ENCODE measurements at places on chromosomes 5 and 9.
A peak's percentile ranks its signal among the peaks of the same experiment; 100 is the strongest.

DNA sequence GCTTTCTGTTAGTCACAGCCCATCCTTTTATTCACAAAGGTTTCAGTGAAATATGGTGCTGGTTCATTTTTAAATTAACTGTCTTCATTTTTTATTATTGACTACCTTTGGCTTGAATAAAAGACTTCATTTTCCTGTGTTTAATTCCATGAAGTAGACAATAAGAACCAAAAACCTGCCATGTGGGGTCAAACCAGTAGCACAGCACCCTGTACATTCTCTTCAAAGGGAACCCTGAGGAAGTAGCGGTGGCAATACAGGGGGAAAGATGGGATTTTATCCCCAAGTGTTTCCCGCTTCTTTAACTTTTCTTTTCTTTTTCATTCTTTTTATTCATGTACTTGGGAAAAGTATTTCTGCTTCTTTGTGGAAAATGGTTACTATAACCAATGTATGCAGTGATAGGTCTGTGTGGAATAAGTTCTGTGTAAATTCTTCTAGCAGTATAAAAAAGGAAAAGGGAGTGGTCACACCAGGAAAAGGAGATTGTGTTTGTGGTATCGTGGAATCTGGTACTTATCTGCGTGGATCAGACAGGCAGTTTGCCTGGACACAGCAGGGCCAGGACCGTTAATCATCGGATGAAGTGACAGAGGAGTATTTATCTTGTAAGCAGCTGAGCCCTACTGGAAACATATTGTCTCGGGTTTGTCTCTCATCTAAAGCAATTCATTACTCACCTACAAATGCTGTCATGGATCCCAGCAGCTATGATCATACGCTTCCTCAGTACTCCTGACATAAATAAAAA, 94.2 kb downstream of the PPIC start:
- no peak for DNase-seq

GRCh38 chr9:97761056-97761598, 64.0 kb upstream of the XPA start:
- DNase-seq: no peak

- no peak for DNase-seq
Measured at GRCh38 chr5:103474677-103475076, 87.9 kb downstream of the NUDT12 start.

DNA sequence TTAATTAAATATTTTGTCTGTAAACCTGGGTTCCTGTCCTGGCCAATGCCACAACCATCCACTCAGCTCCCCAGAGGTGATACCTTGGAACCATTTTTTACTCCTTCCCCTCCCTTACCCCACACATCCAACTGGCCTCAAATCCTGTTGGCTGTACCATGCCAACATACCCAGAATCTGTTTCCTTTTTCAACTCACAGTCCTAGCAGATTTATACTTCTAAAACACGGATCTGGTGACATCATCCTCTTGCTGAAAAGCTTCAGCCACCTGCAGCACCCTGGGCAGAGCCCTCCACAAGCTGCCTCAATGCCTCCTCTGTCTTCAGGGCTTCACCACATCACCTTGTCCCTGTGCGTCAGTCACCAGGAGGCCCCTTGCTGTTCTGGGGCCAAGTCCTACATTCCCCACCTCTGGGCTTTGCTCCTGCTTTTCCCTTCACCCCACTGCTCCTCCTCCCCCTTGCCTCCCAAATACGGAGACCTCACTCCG, 14.9 kb downstream of the SEMA6A start:
- no peak for DNase-seq

GRCh38 chr5:7503564-7503963, 107.6 kb downstream of the ADCY2 start:
- no peak for DNase-seq

GRCh38 chr9:81868145-81868544, 60.1 kb upstream of the SPATA31D4 start:
- no peak for DNase-seq

GRCh38 chr9:107740088-107740980, 250.8 kb upstream of the KLF4 start:
- no peak for DNase-seq

DNA sequence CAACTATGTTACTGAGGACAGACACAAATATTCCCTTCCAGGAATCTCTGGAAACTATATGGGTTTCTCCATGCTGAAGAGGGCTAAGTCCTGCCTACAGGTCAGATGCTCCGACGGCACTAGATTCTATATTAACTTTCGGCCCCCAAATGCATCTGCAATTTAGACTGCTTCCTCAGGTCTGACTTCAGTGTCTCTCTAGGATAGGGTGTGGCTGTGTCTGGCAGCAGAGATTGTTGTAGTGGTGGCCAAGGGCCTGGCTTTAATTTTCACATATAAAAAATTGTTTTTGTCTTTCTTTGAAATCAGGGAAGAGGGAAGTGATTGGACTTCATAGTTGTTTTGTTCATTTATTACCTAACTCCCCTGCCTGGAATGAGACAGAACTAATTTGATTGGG, 101.8 kb downstream of the PJA2 start:
- no peak for DNase-seq

GRCh38 chr5:2153802-2154201, 271.1 kb upstream of the IRX4 start:
- DNase-seq: no peak

DNA sequence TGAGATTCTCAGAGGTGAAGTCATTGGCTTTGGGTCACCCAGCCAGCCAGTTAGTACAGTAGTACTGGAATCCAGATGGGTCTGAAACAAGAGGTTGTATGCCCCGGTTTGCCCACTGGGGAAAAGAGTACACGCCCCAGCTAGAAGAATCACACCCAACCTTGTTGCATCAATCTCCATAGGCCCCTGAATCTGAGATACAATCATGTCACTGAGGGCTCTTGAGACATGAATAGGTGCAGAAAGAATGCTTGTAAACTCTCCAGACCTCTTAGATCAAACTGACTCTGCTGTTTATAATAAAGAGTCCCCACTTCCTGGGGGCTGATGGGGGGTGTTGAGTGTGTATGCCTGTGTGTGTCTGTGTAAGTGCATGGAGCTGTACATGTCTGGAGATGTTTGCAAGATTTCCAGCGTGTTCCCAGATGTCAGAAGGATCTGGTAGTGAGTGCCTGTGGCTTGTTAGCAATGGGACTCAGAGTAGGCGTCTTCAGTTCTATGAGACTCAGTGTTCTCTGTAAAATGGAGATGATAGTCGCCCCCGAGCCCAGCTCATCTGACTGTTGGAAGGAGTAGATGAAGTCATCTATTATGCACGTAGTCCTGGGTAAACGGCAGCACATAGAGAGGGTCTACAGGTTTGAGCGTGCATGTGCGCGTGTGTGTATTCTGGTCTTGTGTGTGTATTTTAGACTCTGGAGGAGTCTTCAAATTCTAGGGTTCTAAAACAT, 48.2 kb downstream of the COL27A1 start:
- no peak for DNase-seq

GRCh38 chr9:2157277-2158110, 142.3 kb downstream of the SMARCA2 start:
- peak; percentile 56 for DNase-seq

- no peak for DNase-seq
Measured at GRCh38 chr5:80756292-80756691, 101.5 kb upstream of the DHFR start.

DNA sequence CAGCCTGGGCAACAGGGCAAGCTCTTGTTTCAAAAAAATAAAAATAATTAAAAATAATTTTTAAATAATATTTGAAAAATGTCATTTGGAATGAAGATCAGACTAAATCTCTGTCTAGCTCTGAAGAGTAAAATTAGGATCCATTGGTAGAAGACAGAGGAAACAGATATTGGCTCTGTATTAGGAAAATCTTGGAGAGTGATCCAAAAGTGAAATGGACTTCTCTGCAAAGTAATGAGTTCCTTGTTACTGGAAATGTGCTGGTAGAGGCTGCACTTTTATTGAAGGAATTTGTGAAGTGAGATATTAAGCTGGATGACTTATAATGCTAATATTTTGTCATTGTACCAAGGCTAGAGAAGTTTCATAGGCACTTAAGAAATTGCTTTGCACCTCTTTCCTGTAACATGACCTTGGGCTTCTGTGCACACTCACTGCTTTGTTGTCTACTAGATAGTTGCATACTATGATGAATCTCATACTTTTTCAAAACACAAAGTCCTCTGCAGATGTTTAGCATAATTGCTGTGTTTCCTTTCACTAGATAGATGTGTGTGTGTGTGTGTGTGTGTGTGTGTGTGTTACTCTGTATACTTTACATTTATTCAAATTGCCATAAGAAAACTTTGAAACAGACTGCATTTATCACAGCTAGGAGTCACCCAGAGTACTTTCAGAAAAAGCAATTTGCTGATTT, 13.1 kb downstream of the THBS4 start:
- DNase-seq: no peak

- DNase-seq: no peak
Measured at GRCh38 chr9:127588740-127589506, 23.2 kb upstream of the STXBP1 start.

GRCh38 chr9:130041648-130042405, 1.2 kb downstream of the FNBP1 start:
- peak; percentile 23 for DNase-seq

- no peak for DNase-seq
Measured at GRCh38 chr9:96109680-96110351, 192.2 kb downstream of the HSD17B3 start.
